ENCODE measurements at places on chromosomes 6 and 20.

DNA sequence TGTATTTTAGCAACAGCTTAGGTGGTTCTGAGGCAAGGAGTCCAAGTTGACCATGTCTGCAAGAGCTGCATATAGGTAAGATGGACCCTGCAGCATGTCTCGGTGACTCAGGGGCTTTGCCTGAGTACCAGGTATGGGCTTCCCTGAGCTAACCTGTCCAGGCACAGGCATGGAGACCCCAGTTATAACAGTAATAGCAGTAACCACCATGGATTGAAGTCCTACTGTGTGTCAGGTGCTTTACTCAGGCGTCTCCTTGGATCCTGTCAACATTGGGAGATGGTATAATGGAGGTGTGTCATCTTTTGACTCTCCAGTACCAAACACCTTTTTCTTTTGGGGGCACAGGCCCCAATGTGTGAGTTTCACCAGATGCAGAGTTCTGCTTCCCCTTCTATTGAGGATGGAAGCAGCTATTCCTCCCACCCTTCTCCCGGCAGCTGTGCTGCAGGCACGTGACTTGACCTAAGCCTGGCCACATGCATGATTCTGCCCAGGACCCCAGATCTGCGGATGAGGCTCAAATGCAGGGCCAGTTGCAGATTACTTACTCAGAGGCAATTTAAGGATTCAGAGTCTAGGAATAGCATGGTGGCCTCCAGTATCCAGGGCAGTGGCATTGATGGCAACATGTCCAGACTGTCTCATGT, 13.8 kb downstream of the TREM1 start:
- DNase-seq, result no peak

DNA sequence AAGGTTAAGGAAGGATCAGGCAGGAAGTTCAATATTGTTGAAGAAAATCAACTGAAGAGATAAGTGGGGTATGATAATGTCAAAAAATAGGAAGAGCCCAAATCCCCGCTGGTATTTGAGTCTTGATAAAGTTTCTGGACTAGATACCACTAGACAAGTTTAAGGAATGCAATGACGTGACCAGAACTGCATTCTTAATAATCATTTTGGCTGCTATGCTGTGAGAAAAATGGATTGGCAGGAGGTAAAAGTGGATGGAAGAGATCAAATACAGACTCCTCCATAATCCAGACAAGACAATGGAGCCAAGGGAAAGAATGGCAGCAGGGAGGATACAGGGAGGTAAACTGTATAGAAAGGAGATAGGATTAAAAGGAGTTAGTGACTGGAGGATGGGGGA, 128.2 kb downstream of the COL12A1 start:
- DNase-seq, result no peak

DNA sequence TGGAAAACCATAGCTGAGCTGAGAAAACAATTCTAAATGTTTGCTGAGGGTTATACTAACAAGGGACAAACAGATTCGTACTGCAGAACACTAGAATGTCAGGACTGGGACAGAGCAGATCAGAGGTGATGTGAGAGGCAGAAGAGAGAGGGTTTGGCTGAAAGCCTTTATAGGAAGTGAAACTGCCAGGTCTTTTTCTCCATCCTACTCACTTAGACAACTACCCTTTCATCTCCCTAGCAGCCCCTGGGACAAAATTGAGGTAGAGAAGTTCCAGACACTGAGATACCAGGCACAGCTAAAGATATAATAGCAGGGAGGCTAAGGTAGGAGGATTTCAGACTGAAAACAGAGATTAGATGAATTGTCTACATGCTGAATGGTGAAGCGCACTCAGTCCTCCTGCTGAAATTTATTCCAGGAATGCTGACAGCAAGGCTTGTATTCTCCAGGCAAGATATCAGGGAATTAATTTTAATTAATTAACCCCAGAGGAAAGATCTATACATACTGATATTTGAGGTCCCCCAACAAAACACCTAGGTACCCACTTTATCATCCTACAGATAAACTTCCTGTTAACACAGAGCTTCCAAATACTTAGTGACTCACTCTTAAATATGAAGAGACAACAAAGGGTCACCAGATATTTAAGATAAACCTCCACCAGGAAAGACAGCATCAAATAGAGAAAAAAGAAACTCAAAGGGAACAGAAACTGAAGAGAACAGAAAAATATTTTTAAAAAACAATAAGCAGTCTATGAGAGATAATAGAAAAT, 12.6 kb upstream of the EIF2S2 start:
- no peak for DNase-seq

DNA sequence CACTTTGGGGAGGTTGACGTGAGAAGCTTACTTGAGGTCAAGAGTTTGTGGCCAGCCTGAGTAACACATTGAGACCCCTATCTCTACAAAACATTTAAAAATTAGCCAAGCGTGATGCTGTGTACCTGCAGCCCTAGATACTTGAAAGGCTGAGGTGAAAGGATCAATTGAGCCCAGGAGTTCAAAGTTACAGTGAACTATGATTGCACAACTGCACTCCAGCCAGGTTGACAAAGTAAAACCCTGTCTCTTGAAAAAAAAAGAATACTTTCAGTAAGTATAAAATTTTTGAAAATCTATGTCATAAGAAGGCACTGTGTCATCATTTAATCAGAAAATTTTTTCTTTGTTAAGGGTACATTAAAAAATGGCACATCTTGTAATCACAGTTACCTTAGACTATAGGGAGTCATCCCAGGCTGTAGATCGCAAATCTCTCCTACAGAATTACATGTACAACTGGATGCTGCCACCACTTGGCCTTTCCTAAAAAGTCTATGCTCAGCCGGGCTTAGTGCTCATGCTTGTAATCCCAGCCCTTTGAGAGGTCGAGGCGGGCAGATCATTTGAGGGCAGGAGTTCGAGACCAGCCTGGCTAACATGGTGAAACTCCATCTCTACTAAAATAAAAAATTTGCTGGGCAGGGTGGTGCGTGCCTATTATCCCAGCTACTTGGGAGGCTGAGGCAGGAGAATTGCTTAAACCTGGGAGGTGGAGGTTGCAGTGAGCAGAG, 17.0 kb upstream of the MRS2 start:
- DNase-seq, result no peak

GRCh38 chr20:59809630-59810448, 123.6 kb downstream of the SYCP2 start:
- no peak for DNase-seq

DNA sequence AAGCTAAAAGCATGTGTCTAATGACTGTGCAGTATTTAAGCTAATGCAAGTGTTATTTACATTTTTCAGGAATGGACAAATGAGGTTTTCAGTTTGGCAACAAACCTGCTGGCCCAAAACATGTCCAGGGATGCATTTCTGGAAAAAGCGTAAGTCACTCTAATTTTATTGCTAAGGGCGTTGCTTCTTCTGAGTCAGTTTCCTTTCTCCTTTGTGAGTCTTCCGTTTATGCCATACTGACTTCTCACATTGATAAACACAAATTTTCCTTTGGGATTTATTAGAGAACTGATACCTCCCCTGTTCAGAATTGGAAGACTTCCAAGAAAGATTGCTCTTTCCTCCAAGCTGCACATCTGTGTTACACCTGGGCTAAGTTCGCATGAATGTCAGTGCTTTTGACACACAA, 422.9 kb upstream of the PLCB4 start:
- peak; percentile 63 for DNase-seq

- no peak for DNase-seq
These were observed 160.1 kb upstream of the PMEPA1 start for GRCh38 chr20:57869951-57870315.

- DNase-seq, result peak; percentile 66
These were observed 780 bp upstream of the TAF4 start for GRCh38 chr20:62066339-62066982.

- DNase-seq, result no peak
These were observed 74.4 kb downstream of the NOL4L start for GRCh38 chr20:32510601-32511357.

- DNase-seq, result no peak
These were observed 128.8 kb downstream of the QKI start for GRCh38 chr6:163543321-163543720.

DNA sequence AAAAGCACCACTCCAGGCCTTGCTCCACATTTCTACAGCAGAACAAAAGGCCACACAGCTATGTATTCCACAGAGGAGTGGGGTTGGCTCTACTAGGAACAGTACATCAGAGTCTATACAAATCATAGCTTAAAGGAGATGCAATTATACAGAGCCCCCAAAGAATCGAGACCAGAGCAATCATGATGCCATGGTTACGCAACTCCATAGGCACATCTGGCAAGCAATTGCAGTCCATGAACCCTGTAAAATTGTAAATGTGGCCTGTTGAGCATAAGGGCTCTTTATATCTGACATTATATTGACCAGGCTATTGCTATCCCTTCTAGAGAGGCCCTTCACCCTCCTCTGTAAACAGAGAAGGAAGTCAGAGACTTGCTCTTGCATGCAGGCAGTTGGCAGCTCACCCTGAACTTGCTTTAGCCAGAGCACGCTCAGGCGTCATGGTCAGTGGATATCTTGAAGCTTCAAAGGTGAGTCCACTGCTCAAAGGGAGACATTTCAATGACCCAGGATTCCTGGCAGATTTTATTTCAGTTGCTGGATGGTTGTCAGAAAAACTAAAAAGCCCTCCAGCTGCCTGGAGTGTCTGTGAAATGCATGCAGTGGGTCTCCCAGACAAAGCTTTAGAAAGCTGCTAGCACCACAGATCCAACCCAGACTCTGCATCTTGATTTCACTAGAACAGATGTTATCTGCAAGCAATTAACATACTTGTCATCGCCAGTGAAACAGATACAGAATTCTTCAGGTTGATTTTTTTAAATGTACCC, 357.2 kb downstream of the CENPW start:
- DNase-seq, result no peak

DNA sequence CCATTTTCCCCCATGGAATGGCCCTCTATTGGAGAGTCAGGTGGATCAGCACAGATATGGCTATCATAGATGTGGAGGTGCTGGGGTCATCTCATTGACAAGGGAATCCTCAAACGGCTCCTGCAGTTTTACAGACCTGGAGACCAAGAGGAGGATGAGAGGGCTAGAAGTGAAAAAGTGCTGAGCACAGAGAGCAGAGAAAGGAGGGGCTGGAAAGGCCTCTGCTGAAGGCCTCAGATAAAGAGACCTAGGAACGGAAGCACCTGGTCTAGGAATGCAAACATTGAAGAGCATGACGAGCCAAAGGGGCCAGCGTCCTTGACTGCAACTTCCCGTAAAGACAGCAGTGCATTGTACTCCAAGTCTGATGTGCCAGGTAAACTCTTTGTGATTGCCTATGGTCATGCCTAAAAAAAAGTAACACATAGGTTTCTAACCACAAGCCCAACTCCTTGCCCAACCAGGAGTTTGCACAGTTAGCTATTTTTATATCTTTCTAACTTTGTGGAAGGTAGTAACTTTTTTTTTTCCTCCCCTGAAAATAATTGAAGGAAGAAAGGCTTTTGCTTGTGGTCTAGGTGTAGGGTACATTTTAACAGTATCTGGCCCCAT, 15.2 kb downstream of the RSPH4A start:
- DNase-seq, result no peak

GRCh38 chr20:16747291-16747811, 807 bp upstream of the OTOR start:
- no peak for DNase-seq

GRCh38 chr6:924661-925060, 231.7 kb upstream of the EXOC2 start:
- no peak for DNase-seq

DNA sequence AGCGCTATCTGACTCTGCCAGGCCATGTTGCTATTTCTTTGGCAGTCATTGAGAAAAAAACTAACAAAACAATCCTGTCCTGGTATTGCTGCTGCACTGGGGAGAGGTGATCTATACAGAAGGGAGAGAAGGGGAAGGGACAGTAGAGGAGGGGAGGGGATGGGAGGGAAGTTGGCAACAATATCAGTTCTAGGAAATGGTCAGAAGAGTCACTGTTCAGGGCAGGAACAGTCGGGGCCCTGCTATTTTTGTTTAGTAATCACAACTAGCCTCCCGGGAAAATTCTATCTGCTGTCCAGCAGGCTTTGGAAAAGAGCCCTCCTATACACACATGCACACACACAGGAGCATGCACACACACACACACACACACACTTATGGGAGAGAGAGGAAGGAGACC, 142.3 kb upstream of the CARMIL1 start:
- no peak for DNase-seq
